Caco-2 (cell line): ENCODE measurements at places on chromosomes 11 and 22.

GRCh38 chr11:57131080-57131790 lies 50.5 kb upstream of the LRRC55 start:
- peak; percentile 53 for DNase-seq

DNA sequence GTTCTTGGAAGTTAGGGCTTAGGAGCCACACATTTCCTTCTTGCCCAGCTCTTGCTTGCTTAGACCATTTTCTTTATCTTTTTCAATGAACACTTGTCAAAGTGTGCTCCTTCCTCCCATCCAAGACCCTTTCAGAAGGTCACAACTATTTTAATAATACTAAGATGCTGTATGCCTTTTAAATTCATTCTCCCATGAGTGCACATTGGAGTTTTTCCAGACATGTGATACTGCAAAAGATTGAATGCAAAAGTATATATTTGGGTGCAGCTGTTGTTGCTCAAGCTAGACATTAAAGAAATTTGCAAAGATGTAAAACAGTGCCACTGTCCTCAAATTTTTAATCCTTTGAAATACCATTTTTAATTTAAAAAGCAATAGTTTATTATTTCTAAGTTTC lies 69.3 kb upstream of the TNRC6B start:
- DNase-seq = no peak

DNA sequence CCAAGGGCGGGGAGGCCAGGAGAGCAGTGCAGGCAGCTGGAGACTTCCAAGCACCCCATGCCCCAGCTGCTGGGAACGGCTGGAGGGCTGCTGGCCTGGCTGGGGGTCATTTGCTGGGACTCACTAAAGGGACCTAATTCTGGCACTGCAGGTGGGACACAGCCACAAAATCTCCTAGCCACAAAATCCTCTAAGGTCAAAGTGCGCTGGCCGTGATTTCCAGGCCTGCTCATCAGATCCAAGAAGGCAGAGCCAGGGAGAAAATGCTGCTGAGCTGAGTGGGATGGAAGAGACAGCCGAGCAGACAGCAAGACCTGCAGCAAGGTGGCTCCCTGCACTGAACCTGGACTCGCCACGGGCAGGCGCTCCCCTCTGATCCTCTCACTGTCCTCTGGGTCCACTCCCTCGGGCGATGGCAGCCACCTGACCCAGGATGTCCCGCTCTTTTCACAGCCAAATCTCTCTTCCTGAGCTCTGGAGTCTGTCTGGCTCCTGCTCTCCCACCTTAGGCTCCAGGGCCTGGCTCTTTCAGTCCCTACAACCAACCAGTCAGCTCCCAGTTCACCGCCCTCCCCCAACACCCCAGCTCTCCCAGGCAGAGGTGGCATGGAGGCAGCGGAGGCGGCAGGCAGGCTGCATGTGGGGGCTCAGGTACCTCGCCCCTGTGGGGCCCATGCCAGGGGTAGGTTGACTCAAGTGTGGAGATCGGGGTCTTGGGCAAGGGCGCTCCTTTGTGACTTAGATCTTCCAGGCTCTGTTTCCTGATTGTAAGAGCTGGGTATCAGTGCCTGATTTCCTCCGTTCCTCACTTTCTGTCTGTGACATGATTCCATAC lies 14.5 kb downstream of the OVOL1 start:
- DNase-seq = no peak

GRCh38 chr11:34263441-34264091 lies 94.2 kb downstream of the ABTB2 start:
- peak; percentile 65 for DNase-seq

DNA sequence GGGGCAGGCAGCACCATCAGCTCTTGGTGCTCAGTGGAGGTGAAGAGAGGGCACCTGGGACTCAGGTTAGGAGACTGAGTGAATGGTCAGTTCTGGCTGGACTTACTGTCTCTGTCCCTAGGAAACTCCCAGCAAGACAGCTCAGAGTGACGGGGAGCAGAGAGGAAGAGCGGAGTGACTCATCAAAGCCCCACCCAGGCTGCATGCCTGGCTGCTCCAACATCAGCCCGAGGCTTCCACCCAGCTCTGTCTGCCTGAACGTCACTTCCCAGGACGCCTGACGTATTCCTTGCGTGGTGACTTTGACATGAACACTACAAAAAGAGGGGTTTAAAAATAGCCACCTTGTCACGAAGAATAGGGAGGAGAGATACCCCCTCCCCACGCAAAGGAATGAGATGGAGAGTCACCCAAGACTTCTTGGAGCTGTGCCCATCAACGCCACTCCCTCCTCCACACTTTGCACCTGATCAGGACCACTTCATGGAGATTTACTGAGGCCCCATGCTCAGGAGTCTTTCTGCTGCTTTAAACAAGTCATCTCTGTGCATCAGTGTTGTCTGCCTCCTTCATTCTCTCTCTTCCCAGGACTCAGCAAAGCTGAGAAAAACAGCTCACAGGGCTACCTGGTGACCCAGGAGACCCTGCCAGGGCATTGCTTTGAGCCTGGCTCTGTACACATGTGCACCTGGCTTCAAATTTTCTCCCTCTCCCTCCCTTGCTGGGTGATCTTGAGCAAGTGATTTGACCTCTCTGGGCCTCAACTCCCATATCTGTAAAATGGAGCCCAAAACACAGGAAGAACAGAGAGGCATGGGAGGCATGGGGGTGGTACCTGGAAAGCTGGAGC lies 83.1 kb downstream of the MN1 start:
- DNase-seq = peak; percentile 68

DNA sequence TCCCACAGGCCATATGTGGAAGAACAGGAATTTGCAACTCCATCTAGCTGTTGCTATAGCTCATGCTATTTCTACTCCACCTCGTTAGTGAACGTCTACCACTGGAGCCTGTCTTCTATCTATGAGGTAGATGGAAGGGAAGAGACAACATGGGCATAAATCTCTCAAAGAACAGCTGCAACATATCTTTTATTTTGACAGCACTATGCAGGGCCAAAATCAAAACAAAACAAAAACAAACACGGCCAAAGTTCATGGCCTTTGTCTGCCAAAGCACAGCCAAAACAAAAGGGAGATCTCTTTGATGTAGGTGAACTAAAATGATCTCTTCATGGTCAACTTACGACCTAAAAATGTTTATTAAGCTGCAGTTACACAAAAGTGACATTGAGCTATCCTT lies 215.2 kb upstream of the MPPED2 start:
- DNase-seq = no peak

DNA sequence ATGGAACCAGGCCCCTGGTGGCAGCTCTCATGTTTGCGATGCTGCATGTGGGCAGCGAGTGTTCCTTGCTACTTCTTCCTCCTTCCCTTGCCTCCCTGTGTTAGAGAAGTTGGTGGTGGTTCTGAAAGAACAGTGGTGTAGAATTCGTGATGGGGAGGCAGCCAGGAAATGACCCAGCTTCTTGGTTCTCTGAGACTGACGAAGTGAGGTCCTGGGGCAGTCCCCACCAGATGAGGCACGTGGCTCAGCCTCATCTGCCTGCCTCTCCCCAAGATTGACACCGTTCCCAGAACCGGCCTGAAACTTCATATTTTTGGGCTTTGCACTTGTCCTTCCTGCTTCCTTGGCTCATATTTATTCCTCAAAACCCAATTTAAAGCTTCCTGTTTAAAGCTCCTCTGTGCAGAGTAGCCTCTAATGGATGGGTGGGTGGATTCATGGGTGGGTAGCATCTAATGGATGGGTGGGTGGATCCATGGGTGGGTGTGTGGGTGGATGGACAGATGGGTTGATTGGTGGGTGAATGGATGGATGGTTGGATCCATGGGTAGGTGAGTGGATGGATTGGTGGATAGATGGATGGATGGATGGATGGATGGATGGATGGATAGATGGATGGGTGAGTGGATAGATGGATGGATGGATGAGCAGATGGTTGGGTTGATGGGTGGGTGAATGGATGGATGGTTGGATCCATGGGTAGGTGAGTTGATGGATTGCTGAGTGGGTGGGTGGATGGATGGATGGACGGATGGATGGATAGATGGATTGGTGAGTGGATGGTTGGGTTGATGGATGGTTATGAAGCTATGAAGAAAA lies 77.3 kb upstream of the ATXN10 start:
- DNase-seq = no peak

DNA sequence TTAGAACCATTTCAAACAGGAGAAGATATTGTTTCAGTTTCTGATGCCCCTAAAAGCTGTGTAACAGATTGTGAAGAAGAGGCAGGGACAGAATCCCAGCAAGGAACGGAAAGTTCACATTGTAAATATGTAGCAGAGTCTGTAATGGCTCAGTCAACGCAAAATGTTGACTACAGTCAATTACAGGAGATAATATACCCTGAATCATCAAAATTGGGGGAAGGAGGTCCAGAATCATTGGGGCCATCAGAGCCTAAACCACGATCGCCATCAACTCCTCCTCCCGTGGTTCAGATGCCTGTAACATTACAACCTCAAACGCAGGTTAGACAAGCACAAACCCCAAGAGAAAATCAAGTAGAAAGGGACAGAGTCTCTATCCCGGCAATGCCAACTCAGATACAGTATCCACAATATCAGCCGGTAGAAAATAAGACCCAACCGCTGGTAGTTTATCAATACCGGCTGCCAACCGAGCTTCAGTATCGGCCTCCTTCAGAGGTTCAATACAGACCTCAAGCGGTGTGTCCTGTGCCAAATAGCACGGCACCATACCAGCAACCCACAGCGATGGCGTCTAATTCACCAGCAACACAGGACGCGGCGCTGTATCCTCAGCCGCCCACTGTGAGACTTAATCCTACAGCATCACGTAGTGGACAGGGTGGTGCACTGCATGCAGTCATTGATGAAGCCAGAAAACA lies 40.8 kb downstream of the IGLL1 start:
- DNase-seq = peak; percentile 72

- DNase-seq = no peak
Measured at GRCh38 chr11:115996808-115997188, 492.6 kb upstream of the CADM1 start.

GRCh38 chr11:99535819-99536218 lies 515.1 kb downstream of the CNTN5 start:
- no peak for DNase-seq

GRCh38 chr22:49588739-49589138 lies 238.9 kb downstream of the BRD1 start:
- DNase-seq = no peak

GRCh38 chr22:32827049-32827602 lies 25.6 kb downstream of the TIMP3 start:
- DNase-seq = no peak

DNA sequence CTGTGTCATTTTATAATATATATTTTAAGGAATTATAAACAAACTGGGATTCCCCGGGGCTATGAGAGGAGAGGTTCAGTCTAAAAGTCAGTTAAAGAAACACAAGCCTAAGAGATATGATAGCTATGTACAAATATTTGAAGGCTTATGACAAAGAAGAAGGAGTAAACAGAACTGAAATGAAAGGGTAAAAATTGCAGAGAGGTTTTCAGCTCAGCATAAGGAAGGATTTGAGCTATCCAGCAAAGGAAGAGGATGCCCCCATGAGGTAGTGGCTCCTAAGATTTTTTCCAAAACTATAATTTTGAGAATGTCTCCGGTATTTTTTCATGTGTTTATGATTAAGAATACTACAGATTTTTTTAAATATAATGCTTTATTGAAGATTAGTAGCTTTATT lies 57.9 kb upstream of the ANGPTL5 start:
- peak; percentile 65 for DNase-seq

DNA sequence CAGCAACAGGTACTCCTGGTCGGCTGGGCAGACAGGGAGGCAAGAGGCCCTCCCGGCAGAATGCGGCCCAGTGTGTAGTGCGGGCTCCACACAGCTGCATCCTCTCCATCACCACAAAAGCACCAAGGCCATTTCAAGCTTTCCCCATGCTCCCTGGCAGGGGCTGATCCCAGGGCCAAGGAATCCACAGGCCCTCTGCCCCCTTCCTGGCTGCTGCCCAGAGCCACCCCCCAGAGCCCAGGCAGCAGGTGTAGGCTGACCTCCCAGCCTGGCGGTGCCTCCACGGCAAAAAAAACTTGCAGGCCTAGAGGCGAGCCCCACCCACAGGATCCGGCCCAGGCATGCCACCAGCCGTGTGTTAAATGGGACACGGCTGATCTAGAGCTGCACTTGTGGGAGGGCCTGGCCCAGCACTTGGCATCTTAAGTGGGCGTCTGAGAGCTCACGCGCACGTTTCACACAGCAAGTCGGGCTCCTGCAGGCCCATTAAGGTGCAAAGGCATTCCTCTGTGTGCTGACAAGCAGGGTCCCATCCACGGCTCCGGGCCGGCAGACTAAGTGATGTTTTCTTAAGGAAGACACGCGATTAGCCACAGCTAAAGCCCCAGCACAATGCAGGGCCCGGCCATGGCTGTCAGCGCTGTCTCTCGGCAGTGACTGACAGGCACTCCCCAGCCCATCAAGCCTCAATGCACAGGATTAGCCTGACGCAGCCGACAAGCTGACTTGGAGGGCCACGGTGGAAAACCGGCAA lies 19.8 kb upstream of the GNB1L start:
- peak; percentile 31 for DNase-seq

GRCh38 chr11:117908109-117908895 lies 20.9 kb downstream of the TMPRSS13 start:
- no peak for DNase-seq

- no peak for DNase-seq
Measured at GRCh38 chr22:44995715-44996114, 14.1 kb downstream of the PHF21B start.

GRCh38 chr11:16749666-16750065 lies 11.2 kb downstream of the C11orf58 start:
- DNase-seq = no peak

- DNase-seq = no peak
Measured at GRCh38 chr22:50712341-50713007, 25.5 kb upstream of the ACR start.

DNA sequence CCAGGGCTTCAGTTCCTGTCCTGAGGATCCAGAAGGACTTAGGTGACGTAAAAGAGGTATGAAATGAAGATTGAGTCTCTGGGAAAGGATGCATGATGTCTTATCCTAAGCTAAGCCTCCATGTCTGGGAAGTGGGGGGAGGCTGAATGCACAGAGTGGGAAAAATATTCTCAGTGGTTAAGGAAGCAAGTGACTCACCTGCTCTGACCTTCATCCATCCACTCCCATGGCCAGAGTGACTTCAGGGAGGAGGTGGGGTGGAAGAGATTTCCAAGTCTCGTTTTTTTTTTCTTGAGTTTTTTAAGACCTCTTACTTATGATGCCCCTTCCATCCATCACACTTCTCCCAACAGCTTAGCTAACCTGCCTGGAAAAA lies 32.5 kb upstream of the POLD3 start:
- DNase-seq = no peak

- no peak for DNase-seq
Measured at GRCh38 chr11:12193515-12194336, 83.3 kb downstream of the MICAL2 start.

DNA sequence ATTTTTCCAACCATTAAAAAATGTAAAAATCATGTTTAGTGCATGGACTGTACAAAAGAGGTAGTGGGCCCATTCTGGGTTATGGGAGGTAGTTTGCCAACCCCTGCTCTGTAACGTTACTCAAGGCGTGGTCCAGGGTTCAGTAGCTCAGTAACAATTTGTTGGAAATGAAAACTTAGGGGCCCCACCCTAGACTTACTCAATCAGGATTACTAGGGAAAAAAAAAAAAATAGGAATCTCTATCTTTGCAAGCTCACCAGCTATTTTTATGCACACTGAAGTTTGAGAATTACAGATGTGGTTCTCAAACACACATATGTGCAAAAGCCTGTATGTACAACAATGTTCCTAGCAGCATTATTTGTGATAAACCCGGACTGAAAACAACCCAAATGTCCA lies 17.3 kb upstream of the LMO2 start:
- no peak for DNase-seq

- no peak for DNase-seq
Measured at GRCh38 chr11:78350646-78351165, 66.9 kb downstream of the GAB2 start.
